Stomach (tissue), 19 donors: ENCODE measurements at places on chromosomes 3 and 15. TPM values are rescaled to one million over a fixed set of nuclear protein-coding genes. Genes with fewer than 3 reads are reported as not detected.

Gene TGM5
- not detected for total RNA-seq

- peak; percentile 54 for DNase-seq
These were observed 28.7 kb downstream of the CMTM7 start for GRCh38 chr3:32420126-32421038.

Gene MKRN2
- total RNA-seq: 20.1 TPM

DNA sequence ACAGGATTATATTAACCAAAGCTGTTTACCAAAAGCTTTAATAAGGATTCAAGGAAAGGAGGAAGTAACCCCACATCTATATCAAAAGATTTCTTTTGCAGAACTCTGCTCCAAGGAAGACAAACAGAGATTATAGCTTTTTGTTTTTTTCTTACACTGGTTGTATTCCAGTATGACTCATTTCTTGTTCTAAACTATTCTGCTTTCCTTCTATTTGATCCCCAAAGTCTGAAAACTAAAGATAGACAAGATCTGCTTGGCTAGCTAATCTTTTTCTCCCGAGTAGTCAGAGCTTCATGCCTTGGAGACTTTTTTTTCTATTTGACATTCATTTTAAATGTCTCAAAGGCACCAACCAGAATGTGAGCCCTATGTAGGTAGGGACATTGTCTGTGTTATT lies 36.8 kb upstream of the FRMD5 start:
- no peak for DNase-seq

GRCh38 chr3:13047296-13048165 lies 25.7 kb downstream of the IQSEC1 start:
- no peak for DNase-seq

DNA sequence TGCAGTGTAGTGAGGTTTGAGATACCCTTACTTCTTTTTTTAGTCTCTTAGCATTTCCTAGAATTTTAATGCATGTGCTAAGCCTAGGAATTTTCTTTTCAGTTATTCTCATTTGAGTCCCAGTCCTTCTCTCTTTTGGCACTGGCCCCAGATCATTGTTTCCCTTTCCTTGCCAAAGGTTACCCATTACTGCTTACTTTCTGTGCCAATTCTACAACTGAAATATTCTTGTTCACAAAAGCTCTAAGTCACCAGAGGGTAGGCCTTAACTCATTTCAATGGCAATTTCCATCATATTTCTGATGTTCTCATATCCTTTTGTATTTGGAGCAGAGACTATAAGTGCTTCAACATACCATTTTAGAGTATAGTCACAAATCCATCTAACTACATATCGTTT lies 199.6 kb upstream of the CBLB start:
- no peak for DNase-seq

Gene SPINK8
- total RNA-seq: not detected

Gene ACP3
- total RNA-seq: 10.3 TPM

DNA sequence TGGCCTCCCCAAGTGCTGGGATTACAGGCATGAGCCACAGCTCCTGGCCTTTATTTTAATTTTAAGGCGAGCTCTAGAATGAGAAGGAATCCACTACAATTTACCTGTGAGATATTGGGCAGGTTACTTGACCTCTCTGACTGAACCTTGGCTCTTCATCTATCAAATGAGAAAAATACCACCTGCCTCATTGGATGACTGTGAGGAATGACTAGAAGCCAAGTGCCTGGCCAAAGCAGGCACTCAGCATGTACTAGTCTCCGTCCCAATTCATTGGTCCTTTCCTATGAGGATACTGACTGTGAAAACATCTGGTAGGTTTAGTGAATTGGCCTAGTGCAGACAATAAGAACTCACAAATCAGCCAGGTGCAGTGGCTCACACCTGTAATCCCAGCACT lies 38.5 kb upstream of the OSBPL11 start:
- no peak for DNase-seq

- DNase-seq: peak; percentile 26
These were observed 117.1 kb downstream of the TPRA1 start for GRCh38 chr3:127473244-127474024.

GRCh38 chr3:64909757-64910467 lies 222.1 kb upstream of the ADAMTS9 start:
- DNase-seq: peak; percentile 26

DNA sequence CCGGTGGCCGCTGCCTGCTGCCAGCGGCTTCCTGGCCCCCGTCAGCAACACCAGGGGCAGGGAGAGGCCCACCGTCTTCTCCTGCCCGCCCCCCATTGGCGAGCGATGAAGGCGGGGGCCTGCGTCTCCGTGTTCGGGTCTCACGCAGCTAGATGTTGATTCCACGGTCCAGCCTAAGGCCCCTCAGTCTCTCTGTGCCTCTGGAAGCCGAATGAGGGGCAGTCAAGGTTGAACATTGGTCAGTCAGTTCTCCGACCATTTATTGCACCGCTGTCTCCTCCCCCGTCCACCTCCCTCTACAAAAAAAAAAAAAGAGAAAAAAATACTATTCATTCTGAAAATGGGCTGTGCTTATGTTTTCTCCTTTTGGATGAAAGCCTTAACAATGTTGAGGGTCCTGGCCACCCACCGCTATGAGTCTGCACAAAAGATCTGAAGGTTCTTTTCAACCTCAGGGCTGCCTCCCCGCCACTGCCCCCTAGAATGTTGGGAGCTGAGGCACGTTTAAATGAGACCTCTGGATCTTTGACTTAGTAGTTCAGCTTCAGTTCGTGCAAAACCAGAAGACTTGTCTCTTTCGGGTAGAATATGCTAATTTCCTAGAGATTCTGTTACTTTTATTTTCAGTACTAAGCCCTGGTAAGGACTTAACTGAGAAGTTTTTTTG lies 736 bp downstream of the IREB2 start:
- peak; percentile 48 for DNase-seq

DNA sequence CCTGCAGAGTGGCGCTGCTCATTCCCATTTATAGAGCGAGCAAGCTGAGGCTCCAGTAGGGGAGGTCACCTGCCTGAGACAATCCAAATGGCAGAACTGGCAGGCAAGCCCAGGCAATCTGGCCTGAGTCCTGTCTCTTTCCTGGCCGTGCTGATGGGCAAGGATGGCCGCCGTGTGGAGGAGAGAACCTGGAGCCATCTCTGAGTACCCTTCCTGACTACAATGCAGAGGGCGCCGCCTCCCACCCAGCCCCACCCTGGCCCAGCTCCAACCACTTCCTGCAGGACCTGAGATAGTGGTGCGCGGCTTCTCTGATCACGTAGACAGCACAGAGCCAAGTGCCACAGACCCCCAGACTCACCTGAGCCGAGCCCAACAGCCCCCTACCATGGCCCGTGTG lies 7.0 kb downstream of the TLR9 start:
- peak; percentile 67 for DNase-seq

- DNase-seq: no peak
These were observed 8.6 kb upstream of the SIAH2 start for GRCh38 chr3:150771600-150771999.

DNA sequence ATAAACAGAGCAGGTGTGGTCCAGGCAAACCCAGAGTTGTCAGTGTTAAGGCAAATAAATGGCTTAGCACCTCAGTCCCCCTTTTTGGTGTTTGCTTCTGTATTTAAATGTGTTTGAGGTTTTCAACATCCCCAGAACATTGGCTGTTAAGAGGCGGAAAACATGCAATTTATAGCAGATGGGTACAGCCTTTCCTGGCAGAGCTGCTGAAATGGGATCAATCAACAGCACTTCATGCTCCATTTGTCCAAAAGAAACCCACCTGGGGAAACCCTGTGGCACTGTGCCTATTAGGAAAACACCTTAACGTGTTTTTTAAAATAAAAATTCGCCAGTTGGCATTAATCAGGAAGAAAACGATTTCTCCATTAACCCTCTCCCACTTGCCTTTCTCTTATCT lies 135.4 kb downstream of the MCTP2 start:
- no peak for DNase-seq

- no peak for DNase-seq
These were observed 55.8 kb downstream of the GUCA1C start for GRCh38 chr3:108897883-108898282.

Gene LRRC34
- total RNA-seq: 0.43 TPM

Gene PEX11A
- total RNA-seq: 2.3 TPM

Gene USP50
- 5.7 TPM for total RNA-seq

DNA sequence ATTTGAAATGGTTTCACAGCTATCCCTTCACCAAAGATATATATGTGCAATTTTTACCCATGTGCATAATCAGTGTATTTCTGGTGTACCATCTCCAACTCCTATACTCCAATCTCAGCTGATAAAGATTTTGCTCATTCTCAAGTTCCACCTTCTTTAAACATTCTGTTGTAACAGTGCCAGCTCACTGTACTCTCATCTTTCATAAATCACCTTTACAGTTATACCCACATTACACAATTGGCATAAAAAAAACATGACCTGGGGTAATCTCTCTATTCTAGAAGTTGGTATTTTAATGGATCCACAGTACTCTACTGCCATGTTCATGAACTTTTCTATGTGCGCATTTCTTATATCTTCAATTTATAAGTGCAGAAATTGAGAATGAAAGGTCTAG lies 339.9 kb upstream of the DPH6 start:
- no peak for DNase-seq

DNA sequence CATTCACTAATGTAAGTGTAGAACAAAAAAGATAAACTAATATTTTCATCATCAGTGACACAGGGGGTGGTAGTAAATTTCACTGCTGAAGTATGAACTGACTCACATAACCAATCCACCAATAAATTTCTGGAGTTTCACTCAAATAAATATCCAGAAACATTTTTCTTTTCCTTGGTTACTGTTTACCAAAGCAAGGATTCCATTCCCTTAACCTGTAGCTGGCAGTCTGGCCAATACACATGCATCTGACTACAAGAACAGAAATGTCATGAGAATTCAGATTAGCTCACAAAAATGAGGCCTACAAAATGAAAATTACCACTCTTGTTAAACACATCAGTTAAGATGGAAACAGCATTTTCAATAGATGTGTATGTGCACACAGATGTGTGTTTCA lies 80.3 kb downstream of the STAG1 start:
- DNase-seq: no peak

Gene TM6SF1
- total RNA-seq: 2.4 TPM

- DNase-seq: no peak
These were observed 7.1 kb downstream of the SEMA3F start for GRCh38 chr3:50162034-50162883.

DNA sequence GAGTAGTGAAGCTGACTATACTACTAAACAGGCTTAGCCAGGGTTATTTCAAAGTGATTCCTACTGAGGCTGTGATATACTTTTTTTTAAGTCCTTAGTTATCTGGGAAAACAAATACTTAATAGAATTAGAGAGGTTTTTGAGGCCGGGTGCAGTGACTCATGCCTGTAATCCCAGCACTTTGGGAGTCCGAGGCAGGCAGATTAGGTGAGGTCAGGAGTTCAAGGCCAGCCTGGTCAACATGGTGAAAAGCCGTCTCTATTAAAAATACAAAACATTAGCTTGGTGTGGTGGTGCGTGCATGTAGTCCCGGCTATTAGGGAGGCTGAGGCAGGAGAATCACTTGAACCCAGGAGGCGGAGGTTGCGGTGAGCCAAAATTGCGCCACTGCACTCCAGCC lies 34.2 kb downstream of the PRTG start:
- no peak for DNase-seq

Gene ANKRD34C
- not detected for total RNA-seq

Gene GRIP2
- 0.58 TPM for total RNA-seq
